ENCODE measurements at places on chromosomes 6 and 20.

DNA sequence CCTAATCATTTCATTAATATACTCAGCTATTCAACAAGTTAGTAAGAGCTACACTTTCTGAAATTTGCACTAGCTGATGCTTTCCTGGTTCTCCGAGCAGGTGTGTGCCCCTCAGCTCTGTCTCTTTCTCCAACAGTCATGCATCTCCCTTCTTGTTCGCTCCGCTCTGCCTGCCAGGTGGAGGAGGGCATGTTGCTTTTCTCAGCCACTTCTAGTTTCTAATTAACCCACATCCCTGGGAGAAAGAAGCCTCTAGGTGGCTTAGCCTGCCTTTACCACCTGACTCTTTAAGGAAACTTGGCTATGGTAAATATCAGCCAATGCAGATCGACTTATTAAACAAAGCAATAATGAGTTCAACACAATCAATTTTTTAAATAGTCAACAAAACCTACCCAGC is 34.2 kb downstream of the LRFN2 start:
- DNase-seq, result no peak

GRCh38 chr6:40422046-40422445 is 165.1 kb downstream of the LRFN2 start:
- DNase-seq, result no peak

- no peak for DNase-seq
These were observed 50.5 kb upstream of the CSE1L start for GRCh38 chr20:48995589-48995988.

GRCh38 chr6:2793534-2794151 is 28.4 kb downstream of the WRNIP1 start:
- DNase-seq, result no peak

DNA sequence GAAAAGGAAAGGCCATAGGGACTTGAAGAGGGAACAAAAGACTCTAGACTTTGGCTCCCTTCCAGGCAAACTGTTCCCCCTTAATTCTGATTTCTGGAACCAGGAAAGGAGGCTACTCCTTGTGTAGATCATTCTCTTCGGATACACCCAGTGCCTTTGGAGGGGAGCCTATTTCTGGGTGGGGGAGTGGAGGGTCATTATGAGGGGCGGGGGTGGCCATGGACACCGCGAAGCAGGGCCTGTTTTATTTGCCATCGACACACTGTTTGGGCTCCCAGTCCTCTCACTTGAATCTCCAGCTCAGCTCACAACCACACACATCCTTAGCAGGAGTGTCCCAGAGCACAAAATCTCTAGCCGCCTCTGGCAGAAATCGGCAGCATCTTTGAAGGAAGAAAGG is 132.3 kb downstream of the PXDC1 start:
- DNase-seq, result no peak

- peak; percentile 52 for DNase-seq
These were observed 2.0 kb upstream of the KCNB1 start for GRCh38 chr20:49484180-49485140.

- no peak for DNase-seq
These were observed 84.5 kb upstream of the LRFN2 start for GRCh38 chr6:40671694-40672050.

GRCh38 chr6:81756690-81757089 is 4.2 kb upstream of the TENT5A start:
- DNase-seq, result no peak

DNA sequence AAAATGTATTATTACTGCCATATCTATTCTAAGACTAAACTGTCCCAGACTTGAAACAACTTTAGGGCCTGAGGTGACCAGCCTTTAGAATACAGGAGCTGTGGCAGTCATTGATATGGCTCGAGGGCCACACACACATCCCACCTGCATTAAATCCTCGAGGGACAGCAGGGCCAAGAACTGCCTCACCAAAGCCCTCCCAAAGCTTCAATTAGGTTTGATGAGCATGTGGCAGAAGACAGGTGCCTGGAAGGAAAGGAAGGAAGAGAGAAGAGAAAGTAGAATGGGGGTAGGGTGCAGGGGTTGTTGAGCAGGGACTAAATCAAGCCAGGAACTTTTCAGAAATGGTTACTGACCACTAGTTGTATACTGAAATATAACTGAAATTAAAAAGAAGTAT is 115.0 kb downstream of the PDSS2 start:
- no peak for DNase-seq

GRCh38 chr20:9711872-9712271 is 127.0 kb downstream of the PAK5 start:
- DNase-seq, result no peak

- DNase-seq, result no peak
These were observed 194.8 kb downstream of the CDKAL1 start for GRCh38 chr6:20729086-20729485.

DNA sequence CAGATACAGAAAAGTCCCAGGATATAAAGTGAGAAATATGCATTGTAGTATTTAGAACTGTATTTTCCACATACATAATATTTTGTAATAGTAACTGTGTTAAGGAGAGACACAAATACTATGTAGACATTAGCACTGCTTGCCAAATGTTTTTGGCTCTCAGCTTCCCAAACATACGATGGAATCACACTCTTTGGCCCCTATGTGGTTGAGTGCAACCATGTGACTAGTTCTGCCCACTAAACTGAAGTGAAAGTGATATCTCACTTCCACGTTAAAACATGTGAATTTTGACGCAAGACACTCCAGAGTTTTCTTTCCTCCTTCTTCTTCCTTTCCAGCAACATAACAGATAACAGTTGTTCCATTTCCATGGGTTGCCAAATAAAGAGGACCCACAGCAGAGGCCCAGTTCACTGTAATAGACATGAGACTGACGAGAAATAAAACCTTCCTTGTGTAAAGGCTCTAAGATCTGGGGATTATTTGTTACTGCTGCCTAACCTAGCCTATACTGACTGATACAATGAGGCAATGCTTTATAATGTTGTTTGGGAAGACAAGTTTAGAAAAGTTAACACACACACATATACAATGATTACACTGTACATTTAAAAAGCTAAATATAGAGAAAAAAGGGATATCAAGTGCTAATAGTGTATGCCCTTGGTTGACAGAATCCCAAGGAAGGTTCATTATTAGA is 97.2 kb downstream of the PTPRT start:
- DNase-seq, result no peak

DNA sequence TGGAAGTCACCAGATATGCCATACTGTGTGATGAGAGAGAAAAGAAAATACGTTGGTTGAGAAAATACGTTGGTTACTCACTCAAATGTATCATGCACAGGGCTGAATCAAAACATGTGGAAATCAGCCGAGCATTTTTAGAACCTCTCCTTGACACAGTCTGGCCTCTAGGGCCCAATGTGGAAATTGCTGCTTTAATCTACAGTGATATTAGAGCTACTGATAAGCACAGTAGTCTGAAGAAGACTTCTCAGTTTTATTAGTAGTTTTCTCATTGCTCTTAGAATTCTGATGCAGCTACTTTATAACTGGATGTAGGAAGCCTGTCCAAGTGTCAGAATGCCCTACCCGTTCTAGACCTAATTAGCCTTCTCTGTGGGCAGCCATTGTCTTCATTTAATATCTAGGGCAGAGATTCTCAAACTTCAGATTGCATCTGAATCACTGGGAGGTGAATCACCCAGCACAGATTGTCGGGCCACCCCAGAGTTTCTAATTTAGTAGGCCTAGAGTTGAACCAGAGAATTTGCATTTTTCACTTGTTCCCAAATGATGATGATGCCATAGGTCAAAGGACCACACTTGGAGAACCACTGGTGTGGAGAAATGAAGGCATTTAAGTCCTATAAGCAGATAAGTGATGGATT is 229.1 kb downstream of the PLCB1 start:
- no peak for DNase-seq

GRCh38 chr6:75935473-75935793 is 137.0 kb downstream of the IMPG1 start:
- DNase-seq, result no peak

- DNase-seq, result no peak
These were observed 5.6 kb upstream of the ANKRD60 start for GRCh38 chr20:58233881-58234528.

DNA sequence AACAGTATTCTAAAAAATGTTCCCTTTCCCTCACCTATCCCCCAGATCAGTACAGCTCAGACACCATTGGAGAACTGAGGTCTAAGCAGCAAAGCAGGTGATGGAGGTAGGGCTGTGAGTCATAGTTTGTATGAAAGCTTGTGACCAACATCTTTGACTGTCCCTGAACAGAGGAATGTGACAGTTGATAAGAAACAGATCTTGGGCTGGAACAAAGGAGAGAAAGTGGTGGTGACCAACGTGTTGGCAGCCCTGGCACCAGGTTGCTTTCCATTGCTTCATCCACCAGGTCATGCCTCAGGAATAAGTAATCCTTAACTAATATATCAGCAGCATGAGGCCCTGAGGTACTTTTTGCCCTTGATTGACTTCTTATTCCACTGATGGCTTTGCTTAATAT is 19.9 kb upstream of the CRIP3 start:
- DNase-seq, result no peak

DNA sequence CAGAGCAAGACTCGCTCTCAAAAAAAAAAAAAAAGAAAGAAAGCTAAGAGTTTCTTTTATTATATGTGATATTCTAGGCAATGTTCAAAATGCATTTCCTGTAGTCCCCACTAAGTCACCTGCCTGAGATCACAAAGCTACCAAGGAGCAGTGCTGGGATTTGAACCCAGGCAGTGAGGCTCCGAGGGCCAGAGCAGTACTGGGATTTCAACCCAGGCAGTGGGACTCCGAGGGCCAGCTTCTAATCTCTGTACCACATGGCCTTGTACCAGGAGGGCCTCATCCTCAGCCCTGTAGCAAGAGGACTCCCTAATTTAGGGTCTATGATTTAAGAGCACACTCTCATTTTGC is 39.7 kb downstream of the ZMYND8 start:
- DNase-seq, result no peak

GRCh38 chr6:116354236-116354635 is 16.5 kb upstream of the DSE start:
- no peak for DNase-seq

- no peak for DNase-seq
These were observed 82.0 kb upstream of the EDN1 start for GRCh38 chr6:12208190-12208589.

GRCh38 chr20:53735536-53736050 is 142.0 kb upstream of the ZNF217 start:
- DNase-seq, result no peak

- no peak for DNase-seq
These were observed 367.2 kb upstream of the MAN1A1 start for GRCh38 chr6:119716668-119717270.

DNA sequence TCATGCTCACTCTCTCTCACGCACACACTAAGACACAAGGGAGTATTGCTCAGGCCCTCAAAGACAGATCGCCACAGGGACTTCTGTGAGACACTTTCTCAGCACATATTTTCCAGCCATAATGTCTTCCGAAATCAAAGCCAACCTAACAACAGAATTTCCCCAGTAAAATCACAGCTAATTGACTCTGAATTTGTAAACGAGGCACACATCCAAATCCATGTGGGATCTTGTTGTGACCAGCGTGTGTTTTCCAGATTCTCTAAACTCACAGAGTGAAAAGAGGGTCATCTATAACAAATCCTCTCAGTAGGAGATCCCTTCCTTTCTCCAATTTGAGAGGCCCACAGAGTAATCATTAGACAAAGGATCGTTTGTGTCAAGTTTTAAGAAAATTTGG is 280.4 kb downstream of the PACRG start:
- DNase-seq, result no peak

DNA sequence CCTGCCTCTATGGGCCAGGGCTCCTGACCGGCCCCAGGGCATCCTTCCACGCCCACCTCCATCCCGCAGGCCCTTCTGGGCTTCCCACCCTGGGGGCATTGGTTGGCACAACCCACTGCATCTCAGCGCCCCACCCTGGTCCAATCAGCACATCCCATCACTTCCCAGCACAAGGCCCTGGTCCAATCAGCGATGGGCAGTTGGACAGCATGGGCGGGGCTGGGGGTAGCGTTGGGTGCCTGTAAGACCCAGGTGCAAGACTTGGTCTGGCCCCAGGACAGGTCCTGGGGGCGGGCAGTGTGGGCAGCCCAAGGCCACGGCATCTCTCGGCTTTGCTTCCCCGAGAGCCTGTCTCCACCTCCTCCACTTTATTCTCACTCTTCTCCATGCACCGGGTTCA is 298.5 kb downstream of the BMP7 start:
- DNase-seq, result no peak

DNA sequence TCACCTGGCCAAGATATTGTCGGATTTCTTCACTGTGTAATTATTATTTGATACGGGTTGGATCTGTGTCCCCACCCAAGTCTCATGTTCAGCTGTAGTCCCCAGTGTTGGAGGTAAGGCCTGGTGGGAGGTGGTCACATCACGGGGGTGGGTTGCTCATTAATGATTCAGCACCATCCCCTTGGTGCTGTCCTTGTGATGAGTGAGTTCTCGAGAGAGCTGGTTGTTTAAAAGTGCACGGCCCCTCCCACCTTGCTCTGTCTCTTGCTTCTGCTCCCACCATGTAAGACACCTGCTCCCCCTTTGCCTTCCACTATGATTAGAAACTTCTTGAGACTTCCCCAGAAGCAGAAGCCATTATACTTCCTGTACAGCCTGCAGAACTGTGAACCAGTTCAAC is 173.9 kb upstream of the PMEPA1 start:
- DNase-seq, result no peak

- DNase-seq, result no peak
These were observed 587.5 kb downstream of the CD109 start for GRCh38 chr6:74283532-74283931.

DNA sequence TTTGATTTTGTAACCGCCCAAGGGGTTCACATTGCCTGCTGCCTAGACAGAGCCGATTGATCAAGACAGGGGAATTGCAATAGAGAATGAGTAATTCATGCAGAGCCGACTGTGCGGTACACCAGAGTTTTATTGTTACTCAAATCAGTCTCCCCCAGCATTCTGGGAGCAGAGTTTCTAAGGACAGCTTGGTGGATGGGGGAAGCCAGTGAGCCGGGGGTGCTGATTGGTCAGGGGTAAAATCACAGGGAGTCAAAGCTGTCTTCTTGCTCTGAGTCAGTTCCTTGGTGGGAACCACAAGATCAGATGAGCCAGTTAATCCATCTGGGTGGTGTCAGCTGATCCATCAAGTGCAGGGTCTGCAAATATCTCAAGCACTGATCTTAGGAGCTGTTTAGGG is 60.0 kb upstream of the EZR start:
- no peak for DNase-seq

DNA sequence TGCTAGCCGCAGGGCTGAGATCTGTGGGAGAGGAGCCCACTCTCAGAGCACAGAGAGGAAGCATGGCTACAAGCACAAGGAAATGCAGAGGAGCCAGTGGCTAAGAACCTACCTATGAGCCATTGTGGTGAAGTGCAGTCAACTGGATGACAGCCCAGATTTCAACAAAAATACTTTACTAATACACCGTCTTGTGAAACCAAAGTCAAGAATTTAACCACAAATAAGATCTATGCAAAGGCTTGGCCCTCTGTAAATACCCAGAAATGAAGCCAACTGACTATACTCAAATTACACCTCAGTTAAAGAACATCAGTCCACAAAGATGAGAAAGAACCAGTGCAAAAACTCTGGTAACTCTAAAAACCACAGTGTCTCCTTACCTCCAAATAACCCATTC is 40.1 kb upstream of the PTCHD4 start:
- DNase-seq, result no peak

- no peak for DNase-seq
These were observed 338 bp downstream of the E2F3 start for GRCh38 chr6:20402092-20402341.

- DNase-seq, result no peak
These were observed 13.3 kb upstream of the AKAP7 start for GRCh38 chr6:131122007-131122406.

Data from smooth muscle cell of the brain vasculature (primary cell).